ENCODE measurements at places on chromosomes 16 and 17.
A peak's percentile ranks its signal among the peaks of the same experiment; 100 is the strongest.

- no peak for DNase-seq
Observed at GRCh38 chr16:50765861-50766260, 24.0 kb downstream of the CYLD start.

DNA sequence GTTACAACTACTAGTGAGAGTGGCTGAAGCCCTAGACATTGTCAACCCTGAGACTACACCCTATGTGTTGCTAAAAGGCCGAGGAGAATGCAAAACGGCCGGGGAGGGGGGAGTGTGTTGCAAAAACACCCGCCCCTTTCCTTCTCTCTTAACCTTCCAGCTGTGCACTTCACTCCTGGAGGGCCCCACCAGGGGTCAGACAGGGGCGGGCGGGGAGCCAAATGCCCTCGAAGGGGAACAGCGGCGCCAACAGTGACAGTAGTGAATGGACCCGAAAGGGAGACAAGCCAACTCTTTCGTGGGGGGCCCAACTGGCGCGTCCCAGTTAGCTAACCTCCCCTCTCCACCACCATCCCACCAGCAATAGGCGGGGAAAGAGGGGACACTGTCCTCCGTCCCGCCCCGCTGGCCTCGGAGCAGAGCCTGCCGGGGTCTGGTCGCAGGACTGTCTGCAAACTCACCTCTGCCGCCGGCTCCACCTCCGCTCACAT lies 352 bp downstream of the MARF1 start:
- DNase-seq, result peak; percentile 73

- no peak for DNase-seq
Observed at GRCh38 chr16:12061336-12062055, 85.0 kb downstream of the SNX29 start.

- no peak for DNase-seq
Observed at GRCh38 chr16:51834133-51834532, 683.1 kb upstream of the SALL1 start.

- DNase-seq, result no peak
Observed at GRCh38 chr16:66596986-66597848, 7.3 kb upstream of the CMTM3 start.

DNA sequence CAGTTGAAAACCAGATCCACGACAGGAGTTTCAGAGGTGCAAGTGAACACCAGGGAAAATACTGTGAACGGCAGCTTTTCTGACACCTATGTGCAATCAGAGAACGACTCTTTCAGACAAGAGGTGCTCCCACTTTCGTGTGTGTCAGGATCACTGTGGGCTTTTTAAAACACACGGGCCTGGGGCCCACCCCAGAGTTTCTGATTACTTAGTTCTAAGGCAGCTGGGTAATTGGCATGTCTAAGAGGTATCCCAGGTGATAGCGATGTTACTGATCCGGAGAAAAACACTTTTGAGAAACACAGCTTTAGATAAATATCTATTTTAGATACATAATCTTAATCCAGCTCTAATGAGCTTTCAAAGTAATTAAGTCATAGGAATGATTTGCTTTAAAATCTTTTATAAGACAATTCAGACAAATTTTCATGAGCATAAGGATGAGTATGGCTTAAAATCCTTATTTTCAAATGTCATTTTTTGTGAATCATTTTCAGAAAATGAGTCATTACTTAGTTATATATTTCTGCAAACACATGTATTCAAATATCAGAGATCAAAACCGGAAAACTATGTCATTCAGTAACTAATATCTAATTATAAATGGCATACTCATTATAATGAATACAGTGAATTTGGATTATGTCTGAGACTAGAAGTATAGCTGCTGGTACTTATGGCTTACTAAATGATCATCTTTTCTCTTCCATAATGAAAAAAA lies 217.9 kb upstream of the PSMD7 start:
- no peak for DNase-seq

DNA sequence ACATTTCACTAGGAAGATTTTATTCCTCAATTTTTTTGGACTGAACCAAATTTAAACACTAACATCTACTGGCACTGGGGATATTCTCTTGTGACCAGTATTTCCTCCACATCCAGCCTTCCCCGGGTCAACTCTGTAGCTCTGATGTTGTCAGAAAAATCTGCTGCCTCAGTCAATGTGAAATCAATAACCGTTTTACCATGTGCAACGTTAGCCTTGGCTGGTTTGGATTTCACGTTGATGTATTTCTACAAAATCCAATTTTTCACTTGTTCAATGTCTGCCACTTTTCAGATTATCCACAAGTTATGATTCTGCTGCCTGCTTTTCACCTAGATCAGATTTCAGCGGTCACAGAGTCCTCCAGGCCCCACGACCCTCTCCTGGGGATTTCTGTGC lies 7.1 kb downstream of the SGCA start:
- no peak for DNase-seq

DNA sequence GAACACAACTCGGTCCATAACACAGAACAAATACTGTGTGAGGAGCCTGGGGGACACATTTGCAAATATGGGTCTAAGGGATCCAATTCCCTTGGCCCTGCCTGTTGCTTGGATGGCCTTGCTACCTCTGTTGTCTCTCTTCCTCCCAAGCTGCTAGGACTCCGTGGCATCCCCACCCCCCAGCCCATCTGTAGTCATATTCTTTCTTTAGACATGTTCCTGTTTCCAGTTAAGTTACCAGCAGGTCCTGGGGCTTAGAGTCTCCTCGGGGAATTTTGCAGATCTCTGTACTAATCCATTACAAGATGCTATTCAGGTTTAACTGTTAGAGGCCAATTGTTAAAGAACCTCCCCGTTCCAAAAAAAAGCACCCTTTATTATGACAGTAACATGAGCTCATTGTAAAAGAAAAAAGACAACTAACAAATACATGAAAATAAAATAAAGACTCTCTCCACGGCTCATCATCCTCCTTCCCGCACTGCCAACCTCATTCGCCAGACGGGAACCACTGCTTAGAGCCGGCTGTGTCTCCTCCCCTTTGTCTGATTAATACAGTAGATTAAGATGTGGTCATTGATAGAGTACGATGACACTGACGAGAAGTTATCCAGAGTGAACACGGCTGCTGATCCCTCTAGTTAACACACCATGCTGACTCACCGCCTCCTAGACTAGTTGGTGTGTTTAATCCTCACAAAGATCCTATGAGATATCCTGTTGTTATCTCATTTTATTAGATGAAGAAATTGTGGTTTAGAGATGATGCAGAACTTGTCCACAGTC lies 22.2 kb downstream of the HS3ST4 start:
- DNase-seq, result no peak

DNA sequence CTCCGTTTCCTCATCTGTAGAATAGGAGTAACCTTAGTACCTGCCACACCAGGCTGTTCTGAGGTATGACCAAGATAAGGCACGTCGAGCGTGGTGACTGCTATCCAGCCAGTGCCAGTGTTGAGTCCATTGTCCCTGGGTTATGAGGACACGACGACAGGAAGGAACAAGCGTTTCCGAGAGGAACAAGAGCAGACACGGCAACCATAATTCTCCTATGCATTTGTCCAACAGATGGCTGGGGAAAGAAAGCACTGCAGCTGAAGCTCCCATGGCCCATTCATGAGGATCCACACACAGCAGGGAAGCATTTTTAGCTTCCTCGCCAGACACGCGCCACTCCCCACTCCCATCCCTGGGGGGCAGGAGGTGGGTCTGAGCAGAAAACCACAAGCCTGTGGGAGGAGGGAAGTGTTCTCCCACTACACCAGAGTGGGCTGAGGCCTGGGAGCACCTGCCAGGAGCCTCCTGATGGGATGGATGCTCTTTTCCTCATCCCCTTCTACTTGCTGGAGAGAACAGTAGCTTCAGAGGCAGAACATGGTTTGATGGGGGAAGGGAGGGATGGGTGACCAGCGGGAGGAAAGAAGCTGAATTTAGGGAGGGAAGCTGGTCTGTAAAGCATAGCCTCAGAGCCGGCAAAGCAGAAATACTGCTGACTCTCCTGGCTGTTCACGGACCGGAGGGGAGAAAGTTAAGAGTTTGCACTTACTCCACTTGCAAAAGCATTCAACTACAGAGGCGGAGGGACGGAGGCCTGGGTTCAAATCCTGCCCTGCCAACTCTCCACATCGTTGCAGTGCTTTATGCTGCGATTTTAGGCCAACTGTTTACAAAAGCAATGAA lies 2.7 kb downstream of the COTL1 start:
- no peak for DNase-seq

- no peak for DNase-seq
Observed at GRCh38 chr17:17494870-17495535, 1.2 kb downstream of the RASD1 start.

GRCh38 chr17:37294888-37295287 lies 80.9 kb upstream of the C17orf78 start:
- DNase-seq, result no peak

GRCh38 chr16:53864819-53865493 lies 161.0 kb downstream of the FTO start:
- DNase-seq, result no peak

GRCh38 chr16:55120408-55120807 lies 189.7 kb downstream of the IRX5 start:
- DNase-seq, result no peak

DNA sequence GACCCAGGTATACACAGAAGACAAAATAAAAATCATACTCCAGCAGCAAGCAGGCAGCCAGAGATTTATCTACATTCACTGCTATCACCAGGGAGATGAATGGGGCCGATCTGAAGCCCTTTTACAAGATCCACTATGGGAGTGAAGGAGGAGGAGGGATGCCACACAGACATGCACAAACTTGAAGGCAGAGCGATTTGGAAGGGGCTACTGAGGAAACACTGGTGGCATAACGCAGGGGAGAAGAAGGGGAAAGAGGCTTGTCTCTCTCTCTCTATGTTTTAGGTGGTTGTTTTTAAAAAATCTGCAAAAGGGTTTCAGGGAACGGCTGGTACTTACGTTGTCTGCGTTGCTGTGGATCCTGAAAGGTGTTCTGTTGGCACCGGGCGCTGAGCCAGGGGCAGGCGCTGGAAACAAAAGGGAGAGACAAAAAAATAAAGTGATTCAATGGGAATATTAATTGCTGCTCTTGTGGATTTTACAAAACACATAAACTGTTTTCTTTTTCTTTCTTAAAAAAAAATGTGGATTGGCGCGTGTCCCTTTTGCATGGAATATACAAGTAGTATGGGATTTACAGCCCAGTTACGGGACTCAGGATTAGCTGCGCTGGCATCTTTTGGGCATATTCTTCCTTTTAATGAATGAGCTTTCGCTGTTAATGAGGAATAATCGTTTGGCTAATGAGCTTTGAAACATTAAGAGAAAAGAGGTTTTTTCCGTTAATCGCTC lies 255.3 kb upstream of the PMFBP1 start:
- no peak for DNase-seq

DNA sequence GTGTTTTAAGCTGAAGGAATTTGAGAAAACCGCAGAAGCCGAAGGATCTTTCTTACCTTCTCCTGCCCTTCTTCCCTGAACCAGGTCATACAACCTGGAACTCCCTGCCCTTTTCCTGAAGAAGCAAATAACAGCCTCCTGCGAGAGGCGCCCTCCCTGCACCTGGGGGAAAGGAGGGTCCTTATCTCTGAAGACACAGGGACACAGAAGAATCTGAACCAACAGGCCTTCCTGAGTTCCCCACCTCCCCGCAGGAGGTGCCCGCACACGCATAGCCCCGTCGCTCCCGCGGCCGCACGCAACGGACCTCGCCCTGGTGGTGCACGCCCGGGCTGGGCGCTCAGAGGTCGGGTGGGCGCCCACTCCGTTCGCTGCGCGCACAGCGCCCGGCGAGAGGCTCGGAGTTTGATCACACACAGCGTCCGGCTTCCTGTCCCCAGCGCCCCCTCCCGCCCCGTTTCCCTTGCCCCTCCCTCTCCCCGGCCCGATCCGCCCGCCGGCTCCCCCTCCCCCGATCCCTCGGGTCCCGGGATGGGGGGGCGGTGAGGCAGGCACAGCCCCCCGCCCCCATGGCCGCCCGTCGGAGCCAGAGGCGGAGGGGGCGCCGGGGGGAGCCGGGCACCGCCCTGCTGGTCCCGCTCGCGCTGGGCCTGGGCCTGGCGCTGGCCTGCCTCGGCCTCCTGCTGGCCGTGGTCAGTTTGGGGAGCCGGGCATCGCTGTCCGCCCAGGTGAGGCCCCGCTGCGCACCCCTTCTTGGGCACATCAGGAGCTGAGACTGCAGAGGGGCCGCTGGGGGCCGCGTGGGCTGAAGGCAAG lies at the start of gene TNFSF12:
TSS of gene TNFSF12 (plus strand) at position 474 of the 816 bp plus-strand sequence. CDS start at position 570, 96 bp downstream.
- peak; percentile 76 for DNase-seq

DNA sequence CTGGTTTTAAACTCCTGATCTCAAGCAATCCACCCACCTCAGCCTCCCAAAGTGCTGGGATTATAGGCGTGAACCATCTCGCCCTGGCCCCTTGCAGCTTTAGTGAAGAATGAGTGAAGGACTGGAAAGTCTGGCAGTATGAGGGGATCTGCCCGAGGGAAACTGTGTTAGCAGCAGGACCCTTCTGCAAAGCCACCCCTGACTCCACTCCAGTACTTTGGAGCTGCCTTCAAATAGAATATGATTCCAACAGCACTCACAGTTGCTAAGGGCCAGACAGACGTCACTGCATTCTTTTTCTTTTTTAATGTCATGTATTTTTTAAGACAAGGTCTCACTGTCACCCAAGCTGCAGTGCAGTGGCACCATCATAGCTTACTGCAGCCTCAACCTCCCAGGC lies 52.3 kb downstream of the KPNA2 start:
- no peak for DNase-seq

- no peak for DNase-seq
Observed at GRCh38 chr16:49395021-49395420, 21.4 kb downstream of the C16orf78 start.

DNA sequence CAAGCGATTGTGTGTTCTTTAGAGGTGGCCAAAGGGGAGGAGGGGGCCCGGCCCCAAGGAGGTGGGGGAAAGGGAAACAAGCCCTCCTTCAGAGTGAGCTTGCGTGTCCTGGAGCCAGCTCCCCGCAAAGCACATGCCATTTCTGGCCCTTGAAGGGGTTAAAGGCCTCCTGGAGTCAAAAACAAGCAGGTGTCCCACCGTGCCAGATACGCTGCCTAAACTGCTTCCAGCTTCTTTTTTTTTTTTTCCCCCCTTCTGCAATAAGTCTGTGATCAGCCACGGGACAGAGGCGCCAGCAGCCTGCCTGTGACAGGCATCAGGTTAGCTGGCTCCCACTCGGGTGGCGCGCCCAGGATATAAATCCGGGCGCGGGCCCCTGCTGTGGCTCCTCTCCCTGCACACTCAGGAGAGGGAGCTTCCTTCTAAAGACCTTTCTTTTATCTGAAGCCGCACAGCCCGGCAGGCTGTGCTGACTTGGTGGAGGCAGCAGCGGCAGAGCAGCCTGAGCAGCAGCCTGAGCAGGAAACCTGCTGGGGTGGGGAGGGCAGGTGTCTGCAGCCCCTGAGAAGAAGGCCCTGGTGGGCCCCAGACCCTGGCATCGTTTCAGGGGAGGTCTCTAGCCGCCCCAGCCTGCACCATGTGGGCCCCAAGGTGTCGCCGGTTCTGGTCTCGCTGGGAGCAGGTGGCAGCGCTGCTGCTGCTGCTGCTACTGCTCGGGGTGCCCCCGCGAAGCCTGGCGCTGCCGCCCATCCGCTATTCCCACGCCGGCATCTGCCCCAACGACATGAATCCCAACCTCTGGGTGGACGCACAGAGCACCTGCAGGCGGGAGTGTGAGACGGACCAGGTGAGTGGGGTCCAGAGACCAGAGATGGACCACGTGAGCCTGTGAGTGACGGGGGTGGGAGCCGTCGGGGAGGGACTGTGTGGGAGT lies at the start of gene WFIKKN2:
TSS of gene WFIKKN2 (plus strand) at position 286 of the 934 bp plus-strand sequence. CDS start at position 638, 352 bp downstream.
- no peak for DNase-seq

- peak; percentile 62 for DNase-seq
Observed at GRCh38 chr16:84088695-84089395, 27.9 kb downstream of the MBTPS1 start.

Data from GM20000 (cell line).